Naive thymus-derived CD8-positive, alpha-beta T cell (primary cell): ENCODE measurements at places on chromosomes 3 and 15.
A peak's percentile ranks its signal among the peaks of the same experiment; 100 is the strongest.

- DNase-seq = no peak
Measured at GRCh38 chr15:73752806-73753193, 351 bp downstream of the INSYN1 start.

DNA sequence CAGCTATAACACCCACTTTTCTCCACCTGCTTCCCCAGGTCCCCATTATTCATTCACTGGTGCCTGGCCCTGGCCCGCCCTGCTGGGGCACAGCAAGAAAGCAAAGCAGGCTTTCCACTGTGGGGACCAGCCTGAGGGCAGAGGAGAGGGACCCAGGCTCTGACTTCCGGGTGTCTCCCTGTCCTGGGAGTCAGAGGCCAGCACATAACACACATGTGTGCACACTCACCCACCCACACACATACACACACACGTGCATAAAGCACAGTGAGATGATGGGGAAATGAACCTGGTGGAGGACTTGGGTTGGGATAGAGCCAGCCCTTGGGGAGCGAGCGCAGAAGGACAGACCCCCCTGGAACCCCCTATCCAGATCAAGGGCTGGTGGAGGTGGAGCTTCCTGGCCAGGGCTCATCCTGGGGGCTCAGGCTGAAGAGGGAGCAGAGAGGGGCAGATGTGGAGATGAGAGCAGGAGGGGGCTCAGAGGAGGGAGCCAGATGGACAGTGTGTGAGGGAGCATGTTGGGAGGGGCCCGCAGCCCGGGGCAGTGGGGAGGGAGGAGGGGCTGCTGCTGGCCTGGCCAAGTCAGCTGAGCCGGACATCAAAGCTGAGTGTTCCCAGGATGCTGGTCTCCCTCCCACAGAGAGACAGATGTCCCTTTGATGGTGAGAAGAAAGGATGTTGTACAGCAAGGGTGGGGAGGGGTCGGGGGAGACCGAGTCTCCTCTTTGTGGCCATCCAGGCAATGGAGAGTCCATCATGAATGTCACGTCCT is 78.2 kb downstream of the LINGO1 start:
- DNase-seq = no peak

- DNase-seq = peak; percentile 2
Measured at GRCh38 chr3:149657926-149658743, at the start of gene WWTR1. WWTR1 (minus strand) TSS chr3:149658025; CDS start chr3:149657306, 719 bp downstream.

- DNase-seq = no peak
Measured at GRCh38 chr3:150309557-150309956, 98.5 kb upstream of the TSC22D2 start.

- DNase-seq = no peak
Measured at GRCh38 chr3:4515916-4516579, 22.9 kb downstream of the ITPR1 start.

- DNase-seq = no peak
Measured at GRCh38 chr3:141316851-141317250, 51.5 kb upstream of the ZBTB38 start.

DNA sequence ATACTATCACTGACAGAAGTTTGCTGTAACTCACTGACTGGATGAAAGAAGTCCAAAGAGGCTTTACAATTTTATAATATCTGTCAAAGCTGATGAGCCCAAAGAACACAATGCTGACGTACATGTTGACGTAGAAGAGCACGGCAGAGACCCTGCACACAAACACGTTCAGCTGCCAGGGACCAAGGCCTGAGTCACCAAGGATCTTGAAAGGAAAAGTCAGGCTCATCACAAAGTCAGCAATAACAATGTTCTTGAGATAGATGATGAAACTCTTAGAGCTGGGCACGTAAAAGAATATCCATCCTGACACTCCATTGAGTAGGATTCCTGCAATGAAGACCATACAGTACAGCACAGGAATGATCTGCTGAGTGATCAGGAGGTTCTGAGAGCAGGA is 10.9 kb upstream of the GPR171 start:
- no peak for DNase-seq

GRCh38 chr3:139113231-139113992 is 68.7 kb upstream of the PRR23C start:
- DNase-seq = no peak

GRCh38 chr3:155972885-155973584 is 102.6 kb downstream of the GMPS start:
- DNase-seq = no peak

GRCh38 chr3:48256557-48256956 is 15.7 kb downstream of the ZNF589 start:
- no peak for DNase-seq

GRCh38 chr3:110654843-110655502 is 416.6 kb upstream of the NECTIN3 start:
- DNase-seq = no peak

GRCh38 chr3:10357592-10358308 is 36.8 kb upstream of the SEC13 start:
- no peak for DNase-seq

GRCh38 chr3:184737641-184738505 is 26.0 kb upstream of the MAGEF1 start:
- no peak for DNase-seq

DNA sequence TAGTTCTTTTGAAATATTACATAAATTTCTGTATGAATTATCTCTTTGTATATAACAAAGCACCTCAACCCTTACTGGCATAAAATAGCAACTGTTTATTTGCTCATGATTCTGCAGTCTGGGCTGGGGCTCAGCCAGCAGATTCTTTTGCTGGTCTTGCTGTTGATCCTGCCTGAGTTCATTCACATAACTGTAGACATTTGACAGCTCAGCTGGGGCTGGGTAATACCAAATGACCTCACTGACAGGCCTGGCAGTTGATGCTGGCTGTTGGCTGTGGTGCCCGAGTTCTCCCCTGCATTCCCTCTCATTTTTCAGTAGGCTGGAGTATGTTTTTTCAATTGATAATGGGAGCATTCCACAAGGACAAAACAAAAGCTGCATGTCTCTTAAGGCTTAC is 449.9 kb upstream of the GOLIM4 start:
- DNase-seq = no peak

GRCh38 chr3:45606003-45606402 is 11.5 kb downstream of the LIMD1 start:
- DNase-seq = no peak

GRCh38 chr3:110881069-110881468 is 190.5 kb upstream of the NECTIN3 start:
- DNase-seq = no peak

- no peak for DNase-seq
Measured at GRCh38 chr15:33788906-33789540, 179.3 kb upstream of the CHRM5 start.

GRCh38 chr3:101011136-101011535 is 17.9 kb upstream of the ABI3BP start:
- no peak for DNase-seq

- peak; percentile 2 for DNase-seq
Measured at GRCh38 chr3:10193692-10194327, 29.1 kb downstream of the IRAK2 start.

GRCh38 chr15:96053031-96053780 is 277.3 kb upstream of the NR2F2 start:
- DNase-seq = no peak

DNA sequence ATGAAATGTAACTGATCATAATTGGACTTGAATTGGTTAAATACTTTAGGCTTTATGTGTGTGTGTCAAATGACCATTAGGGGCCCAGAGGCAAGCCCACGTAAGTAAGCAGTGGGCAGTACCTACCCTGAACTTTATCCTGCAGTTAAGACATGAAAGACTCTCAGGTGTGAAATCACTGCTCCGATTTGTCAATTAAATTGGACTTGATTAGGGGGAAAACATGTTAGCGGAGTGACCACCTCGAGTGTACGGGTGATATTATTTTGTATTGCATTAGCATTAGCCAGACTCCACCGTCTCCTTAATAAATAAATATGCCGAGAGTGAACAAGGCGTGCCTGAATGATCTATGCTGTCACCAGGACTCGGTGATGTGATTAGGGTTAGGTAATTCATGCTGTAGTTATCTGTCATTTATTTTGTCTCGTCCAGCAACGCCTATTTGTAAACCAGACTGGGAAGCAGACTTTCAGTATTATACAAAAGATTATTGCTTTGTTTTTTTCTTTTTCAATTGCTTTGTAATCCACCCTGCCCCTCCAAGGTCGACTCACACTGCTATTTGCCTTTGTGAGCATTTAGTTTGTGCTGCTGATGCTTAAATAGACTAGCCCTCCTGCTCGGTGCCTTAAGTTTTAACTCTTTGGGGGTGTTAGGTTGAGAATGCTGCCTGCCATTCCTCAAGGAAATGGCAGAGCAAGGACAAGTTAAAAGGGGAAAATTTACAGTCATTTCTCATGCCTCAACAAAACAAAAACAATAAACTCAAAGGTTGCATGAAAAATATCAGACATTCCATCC is 1.8 kb downstream of the RBMS3 start:
- DNase-seq = no peak

GRCh38 chr3:159941038-159942000 is 47.3 kb upstream of the IL12A start:
- no peak for DNase-seq

- no peak for DNase-seq
Measured at GRCh38 chr15:89907289-89907688, 5.5 kb downstream of the ARPIN start.

- no peak for DNase-seq
Measured at GRCh38 chr15:46941241-46941640, 776.1 kb upstream of the SEMA6D start.

GRCh38 chr15:43800286-43801141 is at the start of gene HYPK:
HYPK (plus strand) TSS chr15:43800599; CDS start chr15:43800623, 24 bp downstream.
- peak; percentile 88 for DNase-seq
